GM12878 (cell line): ENCODE measurements at places on chromosomes 6 and 20.

DNA sequence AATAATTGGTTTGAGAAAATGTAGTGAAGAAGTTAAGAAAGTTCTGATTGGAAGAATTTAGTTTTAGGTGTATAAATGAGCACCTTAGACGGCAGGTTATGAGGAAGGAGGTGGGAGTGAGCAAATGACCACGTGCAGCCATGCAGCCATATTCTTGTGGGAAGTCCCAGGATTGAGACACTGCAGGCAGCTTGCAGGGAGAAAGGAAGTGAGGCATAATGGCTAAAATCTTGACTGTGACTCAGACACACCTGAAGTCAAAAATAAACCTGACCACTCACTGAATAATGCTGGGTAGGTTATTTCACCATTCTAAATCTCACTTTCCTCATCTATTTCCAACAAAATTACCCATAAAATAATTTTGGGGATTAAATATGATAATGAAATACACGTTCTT is 16.6 kb downstream of the DSE start:
- DNase-seq = no peak

- no peak for DNase-seq
Measured at GRCh38 chr6:10237298-10238038, 177.4 kb downstream of the TFAP2A start.

- no peak for DNase-seq
Measured at GRCh38 chr6:164612751-164613150, 696.7 kb downstream of the C6orf118 start.

DNA sequence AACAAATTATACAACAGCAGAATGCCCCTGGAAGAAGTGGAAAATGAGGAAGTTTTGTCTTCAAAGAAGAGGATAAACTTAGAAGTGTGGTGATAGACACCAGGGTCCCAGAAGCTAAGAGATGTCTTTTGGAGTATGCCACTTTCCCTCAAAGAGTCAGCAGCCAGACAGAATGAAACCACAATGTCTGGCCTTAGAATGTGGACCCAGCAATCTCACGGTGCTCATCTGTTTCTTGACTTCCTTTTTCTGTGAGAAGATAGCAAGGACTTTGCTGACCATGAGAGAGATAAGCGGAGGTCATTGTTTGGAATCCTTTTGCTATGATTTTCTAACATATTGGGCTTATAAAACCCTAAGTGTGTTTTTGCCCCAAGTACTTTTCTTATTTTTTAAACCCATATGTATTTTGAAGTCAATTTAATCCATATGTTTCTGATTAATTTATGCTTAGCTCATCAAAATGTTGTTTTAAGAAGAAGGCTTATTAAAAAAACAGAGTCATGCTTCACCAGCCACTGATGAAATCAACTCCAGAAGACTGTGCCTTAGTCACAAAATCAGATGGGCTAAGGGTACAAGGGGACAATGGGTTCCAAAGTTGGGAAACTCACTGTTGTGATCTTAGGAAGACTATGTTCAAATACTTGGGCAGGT is 451.2 kb upstream of the JAG1 start:
- no peak for DNase-seq

GRCh38 chr6:106116125-106116832 is 30.1 kb downstream of the PRDM1 start:
- no peak for DNase-seq

DNA sequence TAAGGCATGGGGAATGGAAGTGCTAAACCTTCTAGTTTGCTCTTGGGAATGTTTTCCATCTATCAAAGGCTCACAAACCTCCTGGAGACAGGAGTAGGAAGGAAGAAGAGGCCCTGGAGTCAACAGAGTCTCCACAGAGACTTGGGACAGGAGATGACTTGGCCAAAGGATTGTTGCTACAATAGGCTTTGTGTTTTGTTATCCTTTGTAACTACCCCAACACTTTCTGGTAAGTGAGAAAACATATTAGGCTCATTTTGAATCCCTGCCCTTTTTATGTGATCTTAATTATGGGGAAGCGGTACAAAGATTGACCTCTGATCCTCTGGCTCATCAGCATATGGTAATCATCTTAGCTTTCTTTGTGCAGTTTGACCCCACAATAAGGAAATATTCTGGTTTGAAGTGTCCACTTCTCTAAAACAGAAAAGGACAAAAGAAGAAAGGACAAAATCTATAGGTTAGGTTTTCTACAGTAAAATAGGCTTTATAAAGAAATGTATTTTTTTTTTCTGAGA is 24.1 kb upstream of the GTF3C6 start:
- DNase-seq = no peak

GRCh38 chr20:24751551-24751950 is 197.5 kb upstream of the CST7 start:
- no peak for DNase-seq

GRCh38 chr6:169738976-169739529 is 12.3 kb downstream of the DYNLT2 start:
- DNase-seq = no peak

DNA sequence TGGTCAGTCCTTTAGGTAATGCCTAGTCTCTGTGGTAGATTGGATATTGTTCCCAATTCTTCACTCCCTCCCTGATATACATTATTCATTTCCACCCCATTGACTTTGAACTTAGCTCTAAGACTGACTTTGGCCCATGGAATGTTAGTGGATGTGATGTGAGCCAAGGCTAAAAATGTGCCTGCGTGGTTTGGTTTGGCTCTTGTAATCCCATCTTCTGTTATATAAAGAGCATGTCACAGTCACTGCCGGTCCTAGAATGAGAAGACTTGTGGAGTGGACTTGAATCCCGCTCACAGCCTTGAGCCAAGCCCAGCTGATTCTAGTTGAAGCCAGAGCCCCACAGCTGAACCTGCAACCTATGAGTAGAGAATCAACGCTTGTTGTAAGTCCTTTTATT is 23.6 kb upstream of the DNAAF9 start:
- no peak for DNase-seq

GRCh38 chr6:80535914-80536565 is 429.6 kb downstream of the BCKDHB start:
- DNase-seq = no peak

- DNase-seq = peak; percentile 20
Measured at GRCh38 chr6:44999066-44999465, 329.1 kb upstream of the RUNX2 start.

GRCh38 chr6:455835-456234 is 64.3 kb downstream of the IRF4 start:
- DNase-seq = no peak

GRCh38 chr6:139368661-139369060 is 5.8 kb downstream of the CITED2 start:
- no peak for DNase-seq

DNA sequence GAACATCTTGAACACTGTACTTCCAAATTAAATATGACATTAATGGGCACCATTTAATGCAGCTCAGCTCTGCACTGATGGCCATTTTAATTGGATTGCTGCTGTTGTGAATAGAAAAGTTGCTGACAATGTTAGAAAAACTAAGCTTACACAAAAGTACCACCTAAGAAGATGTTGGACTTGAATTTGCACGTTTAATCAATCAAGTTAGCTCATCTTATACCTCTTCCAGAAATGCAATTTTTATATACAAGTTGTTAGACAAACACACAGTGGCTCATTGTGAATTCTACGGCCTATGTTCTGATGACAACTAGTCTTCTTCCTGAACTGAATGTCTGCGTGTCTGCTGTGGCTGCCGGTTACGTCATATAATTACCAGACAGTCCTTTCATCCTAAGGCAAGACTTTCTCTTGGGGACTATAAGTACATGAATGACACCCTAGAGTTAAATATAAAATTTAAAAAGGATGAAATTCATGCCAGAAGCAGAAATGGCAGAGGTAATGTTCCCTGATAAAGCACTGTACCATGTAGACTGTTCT is 330.2 kb downstream of the EPM2A start:
- no peak for DNase-seq

GRCh38 chr6:54587277-54587676 is 259.3 kb upstream of the FAM83B start:
- DNase-seq = no peak

DNA sequence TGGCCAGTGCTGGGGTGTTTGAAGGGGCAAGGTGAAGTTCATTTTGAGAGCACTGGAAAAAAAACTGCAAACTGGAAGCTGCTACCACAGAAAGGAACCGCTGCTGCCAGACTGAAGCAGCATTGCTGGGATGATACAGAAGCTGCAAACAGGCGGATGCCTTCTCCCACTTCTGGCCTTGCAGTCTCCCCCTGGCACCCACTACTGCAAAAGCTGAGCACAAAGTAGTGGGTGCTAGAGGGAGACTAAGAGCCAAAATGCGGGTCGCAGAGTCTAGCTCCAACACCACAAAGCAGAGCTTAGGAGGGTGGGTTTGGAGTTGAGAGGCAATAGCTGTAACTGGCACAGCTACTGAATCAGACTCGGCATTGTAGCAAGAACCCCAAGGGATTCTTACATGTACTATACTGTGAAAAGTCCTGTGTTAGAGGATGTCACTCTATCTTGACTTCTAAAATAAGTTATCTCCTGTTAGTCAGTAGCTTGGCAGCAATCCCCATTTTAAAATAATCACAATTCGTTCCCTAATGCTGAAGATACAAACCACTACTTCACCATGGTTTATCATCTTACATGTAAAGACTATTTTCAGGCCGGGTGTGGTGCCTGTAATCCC is 44.0 kb upstream of the COL21A1 start:
- DNase-seq = no peak

GRCh38 chr6:142384519-142385254 is 82.9 kb downstream of the ADGRG6 start:
- DNase-seq = no peak

- no peak for DNase-seq
Measured at GRCh38 chr20:45345104-45345936, 2.9 kb downstream of the SDC4 start.

GRCh38 chr6:64010010-64010409 is 374.4 kb downstream of the PHF3 start:
- DNase-seq = no peak

GRCh38 chr20:10798811-10799210 is 125.0 kb upstream of the JAG1 start:
- no peak for DNase-seq

DNA sequence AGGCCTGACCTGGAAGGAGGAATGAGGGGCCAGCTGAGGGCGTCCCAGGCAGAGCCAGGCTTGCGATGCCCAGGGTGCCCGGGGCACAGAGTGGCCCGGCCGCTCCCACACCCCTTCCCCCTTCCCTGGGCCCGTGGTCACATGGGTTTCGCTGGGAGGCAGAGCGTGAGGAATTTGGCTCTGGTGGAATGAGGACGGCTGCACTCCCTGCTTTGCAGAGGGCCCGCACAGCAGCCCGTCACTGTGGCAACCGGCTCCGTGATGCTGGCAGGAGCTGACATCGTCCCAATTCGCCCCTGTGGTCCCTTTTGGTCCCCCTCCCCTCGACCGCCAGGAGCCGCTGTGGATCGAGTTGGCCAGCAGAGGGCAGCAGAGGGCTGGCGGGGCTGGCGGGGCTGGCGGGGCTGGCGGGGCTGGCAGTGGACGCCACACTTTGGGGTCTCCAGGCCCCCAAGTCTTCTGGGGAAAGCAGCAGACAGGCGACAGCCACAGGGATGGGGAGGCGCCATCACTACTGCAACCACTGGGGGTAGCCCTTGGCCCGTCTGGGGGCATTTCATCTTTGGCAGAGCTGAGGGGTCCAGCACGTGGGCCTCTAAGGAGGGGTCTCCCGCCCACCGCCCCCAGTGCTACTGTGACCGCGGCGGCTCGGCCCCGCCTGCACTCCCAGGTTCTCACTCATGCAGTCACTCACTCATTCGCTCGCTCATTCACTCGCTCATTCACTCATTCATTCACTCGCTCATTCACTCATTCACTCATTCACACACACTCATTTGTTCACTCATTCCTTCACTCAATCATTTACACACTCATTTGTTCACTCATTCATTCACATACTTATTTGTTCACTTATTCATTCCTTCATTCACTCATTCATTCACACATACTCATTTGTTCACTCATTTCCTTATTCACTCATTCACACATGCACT is 49.7 kb upstream of the BHLHE23 start:
- no peak for DNase-seq

GRCh38 chr20:25246182-25246999 is 1.5 kb upstream of the PYGB start:
- DNase-seq = no peak

DNA sequence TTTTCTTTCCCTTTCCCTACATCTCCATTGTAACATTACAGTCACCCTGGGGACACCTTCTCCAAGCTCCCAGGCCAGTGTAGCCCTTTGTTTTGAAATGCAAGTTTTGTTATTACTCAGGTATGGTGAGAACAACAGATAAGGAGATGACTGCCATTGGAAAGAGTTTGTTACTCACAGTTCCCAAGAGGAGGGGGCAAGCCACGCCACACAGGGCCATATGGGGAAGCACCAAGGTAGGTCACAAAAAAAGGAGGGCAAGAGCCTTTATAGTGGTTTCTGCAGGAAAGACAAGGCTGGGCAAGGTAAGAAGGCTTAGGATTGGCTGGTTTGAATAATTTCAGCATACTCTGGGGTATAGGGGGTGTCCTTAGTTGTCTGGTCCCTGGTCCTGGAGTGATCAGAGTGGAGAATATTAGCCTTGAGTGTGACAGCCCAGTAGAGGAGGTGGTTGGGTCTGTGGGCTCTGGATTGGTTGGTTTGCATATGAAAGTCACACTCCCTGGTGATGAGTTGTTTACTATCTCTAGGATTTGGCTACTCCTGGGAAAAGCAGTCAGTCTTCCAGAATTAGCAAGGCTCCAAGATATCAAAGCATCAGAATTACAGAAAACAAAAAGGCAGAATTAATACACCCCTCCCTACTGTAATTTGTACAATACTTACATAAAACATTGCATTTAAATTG is 33.1 kb upstream of the SMLR1 start:
- no peak for DNase-seq

DNA sequence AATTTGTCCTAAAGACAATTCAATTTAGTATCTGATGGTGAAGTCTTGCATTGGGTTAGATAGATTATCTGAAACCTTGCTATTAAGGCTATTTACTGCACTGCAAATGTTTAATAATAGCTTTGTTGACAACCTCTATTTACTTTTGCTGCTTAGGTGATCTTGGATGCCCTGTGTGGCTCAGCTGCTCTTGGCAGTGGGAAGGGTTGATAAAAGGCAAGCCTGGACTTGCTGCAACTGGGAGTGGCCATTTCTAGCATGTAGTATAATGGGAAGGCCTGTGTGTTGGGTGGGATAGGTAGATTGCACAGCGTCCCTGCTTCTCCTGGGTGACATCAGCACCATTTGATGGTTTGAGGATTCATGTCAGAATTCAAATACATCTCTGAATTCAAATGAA is 49.1 kb downstream of the ARMC2 start:
- DNase-seq = no peak

DNA sequence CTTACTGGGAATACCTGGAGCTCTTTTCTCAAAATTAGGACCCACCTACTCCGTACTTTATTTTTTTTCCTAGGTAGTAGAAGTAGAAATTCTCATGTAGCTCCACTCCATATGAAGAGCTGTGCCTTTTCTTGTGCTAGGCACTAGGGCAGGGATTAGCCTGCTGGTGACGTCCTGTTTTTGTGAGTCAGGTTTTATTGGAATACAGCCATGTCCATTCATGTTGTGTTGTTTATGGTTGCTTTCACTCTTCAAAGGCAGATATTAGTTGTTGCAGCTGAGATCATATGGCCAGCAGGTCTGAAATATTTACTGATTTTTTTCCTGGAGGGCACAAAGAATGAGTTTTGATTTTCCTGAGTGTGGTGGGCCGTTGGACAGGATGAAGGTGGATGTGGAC is 20.5 kb downstream of the XRN2 start:
- DNase-seq = no peak
